Activated CD4-positive, alpha-beta T cell treated with anti-CD3 and anti-CD28 coated beads, Interleukin-2, Interleukin-4, amounts not matched to agents 100 ng/mL and 50 ng/mL, durations not matched to agents 16 hours and 8 hours (primary cell): ENCODE measurements at places on chromosomes 2 and 18.
A peak's percentile ranks its signal among the peaks of the same experiment; 100 is the strongest.

DNA sequence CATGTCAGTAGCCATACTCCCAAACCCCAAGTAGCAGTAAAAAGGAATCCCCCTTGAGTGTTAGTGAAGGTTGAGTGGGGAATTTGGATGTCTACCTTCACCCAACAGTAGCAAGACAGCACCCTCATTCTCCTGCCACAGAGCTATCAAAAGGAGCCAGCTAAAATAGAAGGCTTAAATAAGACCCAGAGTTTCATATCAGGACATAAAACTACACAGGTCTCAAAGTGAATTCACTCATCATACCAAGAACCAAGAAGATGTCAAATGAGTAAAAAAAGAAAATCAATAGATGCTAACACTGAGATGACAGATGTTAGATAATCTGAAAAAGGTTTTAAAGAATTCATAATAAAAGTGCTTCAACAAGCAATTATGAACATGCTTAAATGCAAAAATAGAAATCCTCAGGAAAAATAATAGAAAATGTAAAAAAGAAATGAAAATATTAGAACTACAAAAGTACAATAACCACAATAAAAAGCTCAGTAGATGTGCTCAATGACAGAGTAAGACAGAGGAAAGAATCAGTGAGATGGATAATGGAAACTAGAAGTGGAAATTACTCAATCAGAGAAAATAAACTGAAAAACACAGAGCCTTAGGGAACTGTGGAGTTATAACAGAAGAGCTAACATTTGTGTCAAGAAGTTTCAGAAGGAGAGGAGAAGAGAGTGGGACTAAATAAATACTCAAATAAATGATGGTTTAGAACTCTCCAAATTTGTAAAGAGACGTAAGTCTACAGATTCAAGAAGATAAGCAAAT lies 90.5 kb downstream of the EDAR start:
- peak; percentile 20 for DNase-seq

- DNase-seq = no peak
These were observed 280.1 kb upstream of the STON1 start for GRCh38 chr2:48249631-48250473.

GRCh38 chr2:153595939-153596338 lies 117.4 kb upstream of the RPRM start:
- no peak for DNase-seq

GRCh38 chr18:36179562-36180355 lies 7.5 kb upstream of the MOCOS start:
- DNase-seq = no peak

GRCh38 chr2:15614545-15615300 lies 23.1 kb downstream of the DDX1 start:
- no peak for DNase-seq

- DNase-seq = no peak
These were observed 103.0 kb downstream of the USP40 start for GRCh38 chr2:233463586-233463985.

- DNase-seq = no peak
These were observed 45.9 kb upstream of the NYAP2 start for GRCh38 chr2:225353579-225354085.

- DNase-seq = no peak
These were observed 65.3 kb downstream of the ZC3H6 start for GRCh38 chr2:112340475-112341267.

- no peak for DNase-seq
These were observed 9.5 kb downstream of the INPP1 start for GRCh38 chr2:190352668-190353536.

GRCh38 chr2:229296016-229296415 lies 24.9 kb upstream of the PID1 start:
- DNase-seq = no peak

- no peak for DNase-seq
These were observed 10.6 kb downstream of the LOXHD1 start for GRCh38 chr18:46646468-46646867.

DNA sequence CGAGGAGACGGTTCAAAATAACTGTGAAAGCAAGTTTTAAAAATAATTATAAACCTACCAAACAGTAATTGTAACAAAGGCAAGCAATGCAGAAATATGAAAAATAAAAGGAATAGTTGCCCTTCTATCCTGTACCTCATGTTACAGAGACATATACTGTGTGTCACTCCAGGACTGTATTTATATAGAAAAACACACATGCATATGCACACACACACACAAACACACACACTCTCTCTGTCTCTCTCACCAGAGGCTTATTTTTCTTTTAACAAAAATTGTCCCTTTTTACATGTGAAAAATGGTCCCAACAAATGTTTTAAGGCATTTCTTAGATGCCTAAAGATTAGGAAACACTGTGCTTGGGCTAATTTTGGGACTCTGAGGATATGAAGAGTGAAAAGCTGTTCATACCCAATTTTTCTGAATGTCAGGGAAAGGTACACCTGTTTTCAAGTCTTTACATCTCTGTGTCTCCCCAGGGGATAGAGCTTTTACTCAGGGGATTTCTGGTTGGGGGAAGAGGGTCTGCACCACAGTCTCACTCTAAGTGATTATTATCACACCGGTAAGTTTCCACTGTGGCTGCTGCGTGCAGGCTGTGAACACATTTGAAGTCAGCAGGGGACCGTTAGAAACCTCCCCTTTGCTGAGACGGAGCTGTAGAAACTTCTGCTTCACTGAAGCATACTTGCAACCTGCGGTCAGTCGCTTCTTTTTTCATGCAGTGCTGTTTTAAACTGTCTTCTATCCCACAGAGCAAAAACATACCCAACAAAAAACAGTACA lies 51.4 kb upstream of the SPAG16 start:
- peak; percentile 41 for DNase-seq

- no peak for DNase-seq
These were observed 59.7 kb downstream of the DYSF start for GRCh38 chr2:71513096-71513495.

- no peak for DNase-seq
These were observed 32.6 kb downstream of the PMAIP1 start for GRCh38 chr18:59932401-59932800.

DNA sequence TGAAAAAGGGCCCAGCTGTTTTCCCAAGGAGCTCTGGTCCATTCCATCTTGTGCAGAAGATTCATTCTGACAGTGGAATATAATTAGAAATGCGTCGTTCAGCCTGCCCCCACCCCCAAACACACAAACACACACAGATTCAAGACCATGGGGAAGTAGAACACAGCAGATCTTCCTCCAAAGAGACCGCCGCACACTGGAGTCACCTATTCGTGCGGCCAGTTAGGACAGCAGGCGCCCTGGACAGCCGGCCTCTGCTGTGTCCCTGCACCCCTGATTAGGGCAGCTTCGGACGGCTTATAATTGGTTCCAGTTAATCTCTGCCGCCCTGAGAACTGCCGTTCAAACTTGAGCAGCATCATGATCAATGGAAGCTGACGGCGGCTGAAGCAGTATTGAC lies 116.0 kb downstream of the GBX2 start:
- no peak for DNase-seq

DNA sequence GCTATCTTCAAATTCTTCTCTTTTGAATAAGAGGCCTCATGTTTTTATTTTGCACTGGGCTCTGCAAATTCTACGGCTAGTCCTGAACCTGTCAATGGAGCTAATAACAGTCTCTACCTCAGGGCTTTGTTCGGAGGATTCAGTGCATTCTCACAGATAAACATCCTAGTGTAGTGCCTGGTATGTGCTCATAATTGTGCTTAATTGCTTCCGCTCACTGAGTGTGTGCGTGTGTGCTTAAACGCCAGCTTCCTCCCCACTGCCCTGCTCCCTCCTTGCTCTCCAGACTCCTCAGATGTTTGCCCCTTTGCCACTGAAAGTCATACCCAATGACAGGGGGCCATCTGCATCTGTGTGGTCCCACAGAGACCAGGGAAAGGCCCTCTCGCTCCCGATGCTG lies 6.7 kb downstream of the GYPC start:
- DNase-seq = peak; percentile 24

DNA sequence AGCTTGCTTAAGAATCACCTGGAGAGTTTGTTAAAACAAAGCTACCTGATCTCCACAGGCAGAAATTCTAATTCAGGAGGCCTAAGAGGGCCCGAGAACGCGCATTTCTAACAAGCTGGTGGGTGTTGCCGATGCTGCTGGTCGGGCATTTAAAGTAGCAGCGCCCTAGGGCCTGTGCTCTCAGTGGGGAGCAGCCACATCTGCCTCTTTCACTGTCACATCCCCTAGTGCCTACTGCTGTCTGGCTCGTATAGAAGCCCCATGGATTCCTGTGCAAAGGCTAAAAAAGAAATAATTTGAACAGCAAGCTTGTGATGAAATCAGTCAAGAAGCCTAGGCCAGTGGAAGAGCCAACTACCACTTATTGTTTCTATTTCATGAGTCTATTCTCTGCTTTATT lies 126.7 kb upstream of the SMIM21 start:
- no peak for DNase-seq

- no peak for DNase-seq
These were observed at the start of gene APCDD1 for GRCh38 chr18:10453806-10454680. Gene APCDD1 (plus strand): TSS chr18:10454635. CDS start chr18:10454982, 347 bp downstream.

GRCh38 chr2:2950403-2950952 lies 427.1 kb downstream of the EIPR1 start:
- no peak for DNase-seq

- no peak for DNase-seq
These were observed 41.6 kb downstream of the MEMO1 start for GRCh38 chr2:31969178-31969577.

DNA sequence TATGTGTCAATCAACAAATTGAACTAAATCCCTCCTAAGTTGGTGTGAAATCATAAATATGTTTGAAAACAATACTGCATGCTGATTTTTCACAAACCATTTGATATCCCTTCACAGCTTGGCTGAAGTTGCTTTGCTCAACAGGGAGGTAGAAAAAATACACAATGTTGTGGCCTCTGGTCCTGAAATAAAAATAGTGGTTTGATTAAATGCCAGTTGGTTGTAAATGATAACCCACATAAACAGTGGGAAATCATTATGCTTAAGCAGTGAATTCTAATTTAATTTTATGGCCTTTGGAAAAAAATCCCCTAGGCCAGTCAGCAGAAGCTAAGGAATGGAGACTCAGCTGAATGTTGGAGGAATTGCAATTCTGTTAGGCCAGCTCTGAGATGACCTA lies 359.4 kb upstream of the CWC22 start:
- no peak for DNase-seq
